Progenitor cell of endocrine pancreas (in vitro differentiated cells): ENCODE measurements at places on chromosomes 13 and 19. TPM values are rescaled to one million over a fixed set of nuclear protein-coding genes. Genes with fewer than 3 reads are reported as not detected.

- peaks cover 5% of the 10 kb centered on the region for H3K4me1 ChIP-seq
- no peak overlapping the region for H3K27ac ChIP-seq
- no peak for DNase-seq
- H3K36me3 ChIP-seq = no peaks in the 10 kb centered on the region
- peaks cover 3% of the 10 kb centered on the region for H3K27me3 ChIP-seq
Observed at GRCh38 chr13:109707044-109707741, 79.2 kb downstream of the IRS2 start.

DNA sequence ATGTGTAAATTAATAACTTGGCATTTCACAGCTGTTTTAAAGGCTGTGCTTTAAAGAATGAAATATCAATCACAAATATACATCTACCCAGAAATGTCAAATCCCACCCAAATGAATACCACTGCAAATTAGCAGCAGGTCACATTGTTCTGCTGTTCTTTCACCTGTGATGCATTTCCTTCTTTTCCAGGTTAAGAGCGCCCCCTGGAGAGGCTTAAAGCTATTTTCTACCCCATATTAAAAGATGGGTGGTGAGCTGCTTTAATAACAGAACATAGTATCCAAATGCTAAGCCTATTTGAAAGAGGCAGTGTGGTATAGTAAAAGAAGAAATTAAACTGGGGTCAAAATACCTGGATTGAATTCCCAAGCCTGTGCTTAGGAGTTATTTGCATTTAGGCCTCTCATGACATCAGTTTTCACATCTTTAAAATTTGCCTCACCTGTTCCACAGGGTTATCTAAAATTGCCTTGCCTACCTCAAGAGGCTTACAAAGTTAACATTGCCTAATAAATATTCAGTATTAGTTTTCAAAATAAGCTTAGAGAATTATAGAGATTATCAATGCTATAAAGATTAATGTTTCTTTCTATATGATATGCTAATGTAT, 396.9 kb upstream of the SLITRK5 start:
- DNase-seq = peak; percentile 33
- no peaks in the 10 kb centered on the region for H3K4me1 ChIP-seq
- no peaks in the 10 kb centered on the region for H3K27me3 ChIP-seq
- H3K4me3 ChIP-seq = no peak overlapping the region
- no peak overlapping the region for H3K27ac ChIP-seq

- no peak overlapping the region for H3K4me3 ChIP-seq
- H3K4me1 ChIP-seq = no peaks in the 10 kb centered on the region
- DNase-seq = no peak
- H3K27me3 ChIP-seq = peaks cover 16% of the 10 kb centered on the region
Observed at GRCh38 chr13:24727731-24728601, 36.0 kb upstream of the RNF17 start.

DNA sequence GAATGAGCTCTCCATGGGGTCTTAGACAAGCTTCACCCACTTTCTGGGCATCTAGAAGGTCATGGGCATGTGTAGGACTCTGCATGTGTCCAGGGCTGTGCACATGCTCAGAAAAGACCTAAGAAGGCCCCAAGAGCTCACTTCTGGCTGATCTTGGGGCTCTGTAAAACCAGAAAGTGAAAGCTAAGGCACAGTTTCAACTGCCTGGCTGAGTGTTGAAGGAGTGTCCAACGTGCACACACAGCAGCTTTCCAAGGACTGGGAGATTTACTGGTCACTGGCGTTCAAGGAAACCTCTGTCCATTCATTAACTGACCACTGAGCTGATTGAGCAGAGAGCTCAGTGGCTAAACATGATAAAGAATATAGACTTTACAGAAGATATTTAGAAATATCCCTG, 137.9 kb downstream of the KATNAL1 start:
- no peak overlapping the region for H3K4me3 ChIP-seq
- H3K27me3 ChIP-seq = peaks cover 3% of the 10 kb centered on the region
- no peaks in the 10 kb centered on the region for H3K36me3 ChIP-seq

DNA sequence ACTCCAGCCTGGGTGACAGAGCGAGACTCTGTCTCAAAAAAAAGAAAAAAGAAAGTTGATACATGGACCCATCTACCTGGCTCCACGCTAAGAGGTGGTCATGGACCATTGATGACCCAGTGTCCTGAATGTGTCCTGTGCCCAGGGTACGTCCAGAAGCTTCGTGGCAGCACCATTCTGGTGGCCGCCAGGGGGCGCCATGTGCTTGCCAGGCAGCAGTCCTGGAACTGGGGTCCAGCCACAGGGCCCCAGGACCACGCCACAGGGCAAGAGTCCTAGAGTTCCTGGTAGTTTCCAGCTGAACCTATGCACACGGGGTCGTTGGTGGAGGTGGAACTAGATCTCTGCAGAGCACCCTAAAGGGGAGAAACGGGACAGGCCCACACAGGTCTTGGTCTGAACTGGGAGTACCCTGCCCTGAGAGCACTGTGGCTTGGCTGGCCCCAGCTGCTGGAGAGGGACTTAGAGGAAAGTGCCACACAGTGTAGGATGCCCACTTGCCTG, 19.9 kb upstream of the FBXO27 start:
- H3K4me3 ChIP-seq = no peak overlapping the region
- H3K27ac ChIP-seq = no peak overlapping the region
- peaks cover 1% of the 10 kb centered on the region for H3K36me3 ChIP-seq
- peaks cover 6% of the 10 kb centered on the region for H3K4me1 ChIP-seq

- peak overlapping the region; percentile 84 for H3K4me3 ChIP-seq
- peaks cover 17% of the 10 kb centered on the region for H3K4me1 ChIP-seq
- no peak for DNase-seq
- no peaks in the 10 kb centered on the region for H3K27me3 ChIP-seq
- peaks cover 6% of the 10 kb centered on the region for H3K36me3 ChIP-seq
- peak overlapping the region; percentile 97 for H3K27ac ChIP-seq
Observed at GRCh38 chr19:39479916-39480315, 722 bp upstream of the TIMM50 start.

DNA sequence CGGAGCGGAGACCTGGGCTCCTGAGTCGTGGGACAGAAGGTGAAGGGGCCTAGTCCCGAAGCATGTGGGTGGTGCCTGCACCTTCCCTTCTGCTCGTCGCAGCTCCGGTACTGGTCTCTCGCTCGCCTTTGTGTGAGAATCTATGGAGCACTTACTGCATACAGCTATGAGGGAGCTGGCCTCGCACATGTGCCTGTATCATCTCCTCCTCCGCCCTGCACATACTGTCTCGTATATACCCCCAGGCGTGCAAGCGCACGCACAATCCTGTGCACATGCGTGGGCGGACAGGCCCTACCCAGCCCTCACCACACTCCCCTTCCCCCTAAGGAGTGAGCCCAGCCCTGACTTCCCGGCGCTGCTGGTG, 8.7 kb downstream of the PIK3R2 start:
- H3K36me3 ChIP-seq = peaks cover 16% of the 10 kb centered on the region
- H3K27me3 ChIP-seq = no peaks in the 10 kb centered on the region
- no peak for DNase-seq
- H3K4me1 ChIP-seq = no peaks in the 10 kb centered on the region
- peak overlapping the region; percentile 76 for H3K27ac ChIP-seq
- H3K4me3 ChIP-seq = no peak overlapping the region

DNA sequence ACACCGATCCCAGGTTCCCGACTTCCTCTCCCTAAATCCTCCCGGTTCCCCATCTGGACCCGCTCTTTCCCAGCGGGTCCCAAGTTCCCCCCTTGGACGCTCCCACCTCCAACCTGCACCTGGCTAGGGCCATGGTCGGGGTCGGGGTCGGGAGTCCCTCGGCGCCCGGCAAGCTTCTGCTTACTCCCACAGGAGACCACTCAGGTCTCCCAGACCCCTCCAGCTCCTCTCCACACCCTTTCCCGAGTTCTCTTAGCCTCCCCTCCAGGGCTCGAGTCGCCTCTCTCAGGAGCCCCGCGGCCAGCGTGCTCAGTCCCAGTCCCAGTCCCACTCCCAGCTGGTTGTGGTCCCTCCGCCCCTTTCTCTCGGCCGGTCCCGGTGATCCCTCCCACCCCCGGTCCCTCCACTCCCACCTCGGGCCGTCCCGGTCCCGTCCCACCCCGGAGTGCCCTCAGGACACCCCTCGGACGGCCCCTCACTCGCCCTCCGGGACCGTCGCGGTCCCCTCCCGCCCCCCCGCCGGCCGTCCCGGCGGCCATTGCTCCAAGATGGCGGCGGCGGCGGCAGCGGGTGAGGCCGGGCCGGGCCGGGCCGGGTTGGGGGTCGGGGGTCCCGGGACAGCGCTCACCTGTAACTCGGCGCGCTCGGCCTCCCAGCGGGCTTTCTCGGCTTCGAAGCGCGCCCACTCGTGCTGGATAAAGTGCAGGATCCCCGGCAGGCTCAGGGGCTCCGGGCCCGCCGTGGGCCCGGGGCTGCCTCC, at the start of gene FKRP:
Gene FKRP (plus strand): TSS at position 537 of the 760 bp plus-strand sequence. CDS start 9,394 bp downstream, outside the sequence.
- peaks cover 5% of the 10 kb centered on the region for H3K36me3 ChIP-seq
- H3K27ac ChIP-seq = peak within 1 kb of the TSS; percentile 96
- H3K4me3 ChIP-seq = peak within 1 kb of the TSS; percentile 97

GRCh38 chr19:7897292-7897691, 6.4 kb upstream of the MAP2K7 start:
- H3K27me3 ChIP-seq = peaks cover 2% of the 10 kb centered on the region
- no peaks in the 10 kb centered on the region for H3K36me3 ChIP-seq
- no peak for DNase-seq
- H3K4me1 ChIP-seq = no peaks in the 10 kb centered on the region

DNA sequence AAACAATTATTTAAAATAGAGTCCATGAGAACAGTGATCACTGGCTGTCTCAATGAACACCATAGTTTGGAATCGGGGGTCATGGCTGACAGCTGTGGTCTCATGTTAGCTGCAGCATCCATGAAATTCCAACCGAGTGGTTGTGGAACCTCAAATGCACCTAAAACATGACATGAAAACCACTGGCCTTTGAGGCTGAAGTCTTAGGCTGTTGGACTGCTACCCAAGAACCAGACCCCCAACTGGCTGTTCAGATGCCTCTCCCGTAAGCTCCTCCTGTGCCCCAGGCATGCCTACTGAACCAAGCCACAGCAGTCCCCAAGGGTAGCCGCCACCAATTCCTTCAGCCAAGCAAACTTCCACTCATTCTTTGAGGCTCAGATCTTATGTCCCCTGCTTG, 50.5 kb downstream of the ATP7B start:
- H3K4me3 ChIP-seq = no peak overlapping the region
- DNase-seq = no peak
- H3K27ac ChIP-seq = no peak overlapping the region
- peaks cover 17% of the 10 kb centered on the region for H3K36me3 ChIP-seq
- H3K4me1 ChIP-seq = peaks cover 22% of the 10 kb centered on the region
- no peaks in the 10 kb centered on the region for H3K27me3 ChIP-seq

GRCh38 chr13:110471833-110472162, 89.7 kb downstream of the RAB20 start:
- H3K36me3 ChIP-seq = peaks cover 17% of the 10 kb centered on the region
- no peak overlapping the region for H3K27ac ChIP-seq
- H3K4me3 ChIP-seq = no peak overlapping the region

- H3K27ac ChIP-seq = no peak overlapping the region
- no peak for DNase-seq
- no peak overlapping the region for H3K4me3 ChIP-seq
- H3K27me3 ChIP-seq = no peaks in the 10 kb centered on the region
- peaks cover 3% of the 10 kb centered on the region for H3K4me1 ChIP-seq
Observed at GRCh38 chr13:71611292-71611691, 255.7 kb downstream of the DACH1 start.

DNA sequence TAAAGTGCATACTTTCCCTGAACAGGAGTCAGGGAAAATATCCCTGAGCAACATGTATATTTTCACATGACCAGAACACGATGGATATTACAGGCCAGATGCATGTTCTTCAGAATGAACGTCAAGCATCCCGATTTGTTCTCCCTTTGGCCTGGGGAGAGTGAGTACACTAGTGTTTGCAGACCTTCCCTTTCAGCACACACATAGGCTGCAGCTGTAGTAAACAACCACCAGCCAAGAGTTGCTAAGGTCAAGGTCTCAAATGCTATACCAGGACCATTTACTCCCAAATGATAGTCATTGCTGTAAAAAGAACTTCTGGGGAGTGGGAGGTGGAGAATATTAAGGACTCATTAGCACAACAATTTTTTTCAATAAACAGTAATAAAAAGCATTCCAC, 3.0 kb downstream of the KLF12 start:
- H3K4me3 ChIP-seq = no peak overlapping the region
- no peaks in the 10 kb centered on the region for H3K36me3 ChIP-seq
- no peak for DNase-seq
- peaks cover 19% of the 10 kb centered on the region for H3K4me1 ChIP-seq
- no peaks in the 10 kb centered on the region for H3K27me3 ChIP-seq

DNA sequence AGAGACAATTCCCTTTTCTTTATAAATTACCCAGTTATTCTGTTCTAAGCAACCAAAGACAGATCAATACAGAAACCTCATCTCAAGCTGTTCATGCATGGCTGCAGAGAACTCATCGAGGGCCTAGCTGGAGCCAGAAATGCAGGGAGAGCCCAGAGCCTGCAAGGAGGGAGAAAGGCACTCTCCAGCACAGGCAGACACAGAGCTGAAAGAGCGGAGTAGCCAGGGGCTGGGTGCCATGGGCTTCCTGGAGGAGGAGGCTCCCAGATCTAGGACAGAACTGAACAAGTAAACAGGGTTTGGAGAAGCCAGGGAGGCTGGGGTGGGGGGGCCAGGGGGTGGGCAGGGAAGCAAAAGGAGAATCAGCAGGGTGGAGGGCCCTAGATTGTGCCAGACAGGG, 144.2 kb upstream of the ZNF507 start:
- DNase-seq = no peak
- H3K36me3 ChIP-seq = no peaks in the 10 kb centered on the region
- no peak overlapping the region for H3K27ac ChIP-seq
- peaks cover 41% of the 10 kb centered on the region for H3K27me3 ChIP-seq

DNA sequence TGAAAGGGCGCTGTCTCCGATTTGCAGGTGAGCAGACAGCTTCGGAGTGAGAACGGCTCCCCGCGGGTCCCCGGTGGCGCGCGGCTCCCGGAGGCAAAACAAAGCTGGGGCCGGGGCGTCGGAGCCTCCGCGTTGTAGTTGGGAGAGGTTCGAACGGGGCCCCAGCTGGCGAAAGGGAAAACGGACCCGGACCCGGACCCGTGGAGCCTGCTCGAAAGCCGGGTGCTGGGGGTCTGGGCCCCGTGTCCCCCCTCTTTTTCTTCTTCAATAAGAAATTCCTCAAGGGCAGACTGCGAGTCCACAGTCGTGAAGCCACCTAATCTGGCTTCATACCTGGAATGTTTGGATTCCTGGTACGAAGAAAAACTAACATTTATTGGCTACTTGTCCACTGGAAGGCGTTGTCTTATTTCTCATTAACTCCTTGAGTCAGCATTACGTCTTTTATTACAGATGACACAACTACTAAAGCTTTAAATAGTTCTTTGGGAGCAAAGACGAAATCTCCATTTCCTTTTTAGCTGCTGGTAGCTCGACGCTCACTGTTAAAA, 632 bp upstream of the MTIF3 start:
- H3K36me3 ChIP-seq = no peaks in the 10 kb centered on the region
- DNase-seq = peak; percentile 37
- peaks cover 21% of the 10 kb centered on the region for H3K4me1 ChIP-seq

CCDC70 gene
- not detected in 2 replicates for total RNA-seq

PTPRS gene
- total RNA-seq = 219 and 234 TPM in 2 replicates

SEMA6B gene
- total RNA-seq = 26.6 and 28.3 TPM in 2 replicates

PSG6 gene
- total RNA-seq = not detected in 2 replicates

DHDH gene
- total RNA-seq = 1.1 and 1.8 TPM in 2 replicates

ZNF701 gene
- 29.7 and 34.7 TPM in 2 replicates for total RNA-seq

ZNF497 gene
- 11.7 and 13.4 TPM in 2 replicates for total RNA-seq

LGALS7B gene
- total RNA-seq = not detected in 2 replicates

ICAM4 gene
- total RNA-seq = not detected in 2 replicates

NXNL1 gene
- total RNA-seq = not detected in 2 replicates

DAND5 gene
- not detected in 2 replicates for total RNA-seq

RFPL4A gene
- not detected in 2 replicates for total RNA-seq

TNFRSF19 gene
- total RNA-seq = 19.0 and 28.1 TPM in 2 replicates
